KBM-7 (cell line): ENCODE measurements at places on chromosomes 13 and 19.
A peak's percentile ranks its signal among the peaks of the same experiment; 100 is the strongest.

DNA sequence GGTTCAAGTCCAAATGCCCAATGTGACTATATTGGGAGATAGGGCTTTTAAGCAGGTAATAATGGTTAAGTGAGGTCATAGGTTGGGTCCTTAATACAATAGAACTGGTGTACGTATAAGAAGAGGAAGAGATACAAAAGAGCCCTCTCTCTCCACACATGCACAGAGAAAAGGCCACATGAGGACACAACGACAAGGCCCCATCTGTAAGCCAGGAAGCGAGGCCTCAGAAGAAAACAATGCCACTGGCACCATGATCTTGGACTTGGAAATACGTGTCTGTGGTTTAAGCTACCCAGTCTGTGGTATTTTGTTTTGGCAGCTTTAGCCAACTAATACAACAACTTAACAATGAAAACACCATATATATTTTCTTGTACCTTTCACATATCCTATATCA is 23.4 kb upstream of the RFC3 start:
- DNase-seq = peak; percentile 86

- no peak for DNase-seq
Observed at GRCh38 chr13:100845128-100845757, 170.6 kb upstream of the TMTC4 start.

- no peak for DNase-seq
Observed at GRCh38 chr13:23673354-23673753, 103.1 kb downstream of the TNFRSF19 start.

DNA sequence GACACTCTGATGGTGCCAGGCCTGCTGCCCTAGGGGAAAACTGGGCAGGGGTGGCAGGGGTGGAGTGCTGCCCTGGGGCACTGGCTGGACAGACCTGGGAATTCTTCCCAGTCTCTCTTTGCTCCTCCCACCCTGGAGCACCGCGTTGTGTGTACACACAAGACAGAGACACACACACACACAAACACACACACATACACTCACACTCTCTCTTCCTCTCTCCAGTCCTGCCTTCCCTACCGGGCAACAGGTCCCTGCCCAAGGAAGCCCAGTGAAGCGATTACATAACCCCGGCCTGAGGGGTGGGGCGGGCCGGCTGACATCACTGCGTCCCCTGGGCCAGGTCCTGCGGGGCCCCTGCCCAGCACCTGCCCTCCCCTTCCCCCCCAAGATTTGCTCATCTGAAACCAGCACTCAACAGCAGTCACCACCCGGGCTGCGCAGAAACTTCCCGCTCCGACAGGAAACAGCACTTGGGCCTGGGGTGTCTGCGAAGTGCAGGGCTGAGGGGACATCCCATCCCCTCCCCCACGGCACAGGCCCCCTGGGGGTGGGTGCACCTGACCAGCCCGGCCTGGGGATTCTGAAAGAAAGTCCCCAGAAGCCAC is 1.2 kb downstream of the MKNK2 start:
- peak; percentile 79 for DNase-seq
